ENCODE measurements at places on chromosomes 3 and 15.

DNA sequence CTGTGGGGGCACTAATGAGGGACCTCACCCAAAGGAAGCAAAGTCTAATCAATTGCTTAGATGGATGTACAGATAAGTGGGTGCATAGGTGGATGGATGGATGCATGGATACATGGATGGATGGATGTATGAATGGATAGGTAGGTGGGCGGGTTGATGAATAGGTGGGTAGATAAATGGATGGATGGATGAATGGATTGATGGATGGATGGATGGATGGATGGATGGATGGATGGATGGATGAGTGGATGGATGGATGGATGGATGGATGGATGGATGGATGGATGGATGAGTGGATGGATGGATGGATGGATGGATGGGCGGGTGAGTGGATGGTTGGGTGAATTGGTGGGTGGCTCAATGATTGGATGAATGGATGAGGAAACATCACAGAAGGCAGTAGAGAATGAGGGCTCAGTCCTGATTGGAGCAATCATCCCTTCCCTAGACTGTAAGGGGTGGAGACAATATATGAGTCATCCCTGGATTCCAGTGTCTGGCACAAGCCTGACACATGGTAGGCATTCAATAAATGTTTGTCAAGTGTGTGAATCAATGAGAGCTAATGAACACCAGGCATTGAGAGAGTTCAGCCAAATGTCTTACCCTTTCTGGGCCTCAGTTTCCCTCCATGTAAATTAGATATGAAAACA lies 40.4 kb upstream of the PXYLP1 start:
- no peak for DNase-seq

GRCh38 chr3:43389388-43390254 lies 103.3 kb downstream of the SNRK start:
- no peak for DNase-seq

DNA sequence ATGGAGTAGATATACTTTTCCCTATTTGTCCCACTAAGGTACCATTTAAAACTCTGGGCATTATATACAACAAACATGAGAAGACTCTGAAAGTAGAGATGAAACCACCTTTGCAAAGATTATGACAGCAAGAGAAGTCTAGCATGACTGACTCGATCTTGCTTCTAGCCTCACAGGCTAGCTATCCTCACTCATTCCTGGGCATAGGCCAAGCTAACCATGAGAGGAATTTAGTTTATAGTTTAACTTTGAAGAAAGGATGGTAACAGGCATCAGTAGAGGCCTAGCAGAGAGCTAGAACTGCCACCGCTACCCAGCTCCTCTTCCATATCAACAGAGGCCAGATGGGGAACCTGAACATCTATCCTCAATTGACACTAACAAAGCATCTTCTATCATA lies 63.5 kb upstream of the FSIP1 start:
- no peak for DNase-seq

DNA sequence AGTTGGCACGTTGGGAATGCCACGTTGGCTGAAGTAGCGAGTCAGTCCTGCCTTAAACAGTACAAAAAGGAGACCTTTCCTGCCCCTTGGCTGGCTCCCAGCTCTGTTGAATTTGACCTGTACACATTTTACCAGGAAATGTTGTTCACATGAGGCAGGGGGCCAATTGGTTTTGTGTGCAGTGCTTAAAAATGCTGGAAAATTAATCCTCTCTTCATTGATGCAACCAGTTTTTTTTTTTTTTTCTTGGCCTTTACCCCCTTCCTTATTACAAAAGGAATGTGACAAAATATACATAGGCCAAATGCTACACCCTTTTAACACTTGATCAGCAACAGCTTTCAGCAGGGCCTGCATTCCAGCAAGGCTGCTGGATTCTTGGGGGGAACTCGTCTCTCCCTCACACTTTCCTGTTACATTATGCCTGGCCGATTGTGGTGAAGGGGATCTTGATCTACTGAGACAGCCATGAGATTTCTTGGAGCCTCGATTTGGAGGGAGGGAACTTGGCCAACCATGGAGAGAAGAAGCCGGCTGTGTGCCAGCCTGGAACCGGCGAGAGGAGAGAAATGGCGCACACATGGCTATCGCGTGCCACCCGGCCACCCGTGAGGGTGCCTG lies 93.1 kb downstream of the DNASE1L3 start:
- DNase-seq, result no peak

GRCh38 chr3:127115691-127116351 lies 77.1 kb upstream of the PRR23E start:
- DNase-seq, result no peak

Measured in GOT3 (cell line).